ENCODE measurements at places on chromosomes 12 and 14.

DNA sequence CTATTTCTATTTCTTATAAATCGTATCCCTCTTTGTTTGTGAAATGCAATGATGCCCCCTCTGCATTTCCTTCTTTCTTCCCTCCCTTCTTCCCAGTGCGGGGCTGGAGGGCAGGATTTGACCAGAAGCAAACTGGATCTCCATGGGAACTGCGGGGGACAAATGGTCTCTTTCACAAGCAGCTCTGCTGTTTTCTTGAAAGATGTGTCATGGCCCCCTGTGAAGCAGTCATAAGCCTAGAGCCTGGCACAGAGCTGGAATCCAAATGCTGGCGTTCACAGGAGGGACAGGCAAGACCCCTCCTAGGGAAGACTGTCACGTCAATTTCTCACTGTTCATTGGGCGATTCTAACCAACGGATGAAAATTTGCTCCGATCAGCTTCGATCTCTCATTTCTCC is 203.5 kb upstream of the NOS1 start:
- no peak for DNase-seq

- no peak for DNase-seq
Observed at GRCh38 chr14:30854492-30854891, 19.9 kb upstream of the COCH start.

- DNase-seq: no peak
Observed at GRCh38 chr12:27592548-27592947, 68.5 kb downstream of the PPFIBP1 start.

DNA sequence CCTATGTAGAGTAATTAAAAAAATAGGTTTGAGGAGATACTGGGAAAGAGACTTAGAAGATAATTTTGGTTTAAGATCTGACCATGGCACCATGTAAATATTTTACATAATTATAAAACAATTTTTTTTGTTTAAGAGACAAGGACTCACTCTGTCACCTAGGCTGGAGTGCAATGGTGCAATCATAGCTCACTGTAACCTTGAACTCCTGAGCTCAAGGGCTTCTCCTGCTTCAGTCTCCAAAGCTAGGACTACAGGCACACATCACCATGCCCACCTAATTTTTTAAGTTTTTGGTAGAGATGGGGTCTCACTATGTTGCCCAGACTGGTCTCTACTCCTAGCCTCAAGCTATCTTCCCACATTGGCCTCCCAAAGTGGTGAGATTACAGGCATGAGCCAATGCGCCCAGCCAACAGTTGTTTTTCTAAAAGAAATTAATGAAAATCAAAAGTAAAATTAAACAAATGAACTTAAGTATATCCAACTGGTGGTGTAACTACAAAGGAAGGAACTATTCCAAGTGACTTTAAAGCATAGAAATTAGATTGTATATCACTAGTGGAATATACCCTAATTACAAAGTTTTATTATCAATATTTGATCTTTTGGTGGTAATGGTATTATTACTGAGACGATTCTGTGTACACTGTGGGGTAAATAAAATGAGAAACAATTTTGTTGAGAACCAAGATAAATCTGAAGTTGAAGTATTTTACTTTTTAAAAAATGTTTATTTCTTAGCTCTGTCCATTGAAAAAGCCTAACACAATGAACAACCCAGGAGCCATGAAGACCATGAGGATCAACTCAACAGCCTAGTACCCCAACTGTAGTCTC is 29.1 kb downstream of the COCH start:
- DNase-seq: no peak

GRCh38 chr14:45084946-45085346 is 1.0 kb downstream of the PRPF39 start:
- no peak for DNase-seq

- no peak for DNase-seq
Observed at GRCh38 chr12:99513066-99513465, 134.5 kb upstream of the GARIN6 start.

DNA sequence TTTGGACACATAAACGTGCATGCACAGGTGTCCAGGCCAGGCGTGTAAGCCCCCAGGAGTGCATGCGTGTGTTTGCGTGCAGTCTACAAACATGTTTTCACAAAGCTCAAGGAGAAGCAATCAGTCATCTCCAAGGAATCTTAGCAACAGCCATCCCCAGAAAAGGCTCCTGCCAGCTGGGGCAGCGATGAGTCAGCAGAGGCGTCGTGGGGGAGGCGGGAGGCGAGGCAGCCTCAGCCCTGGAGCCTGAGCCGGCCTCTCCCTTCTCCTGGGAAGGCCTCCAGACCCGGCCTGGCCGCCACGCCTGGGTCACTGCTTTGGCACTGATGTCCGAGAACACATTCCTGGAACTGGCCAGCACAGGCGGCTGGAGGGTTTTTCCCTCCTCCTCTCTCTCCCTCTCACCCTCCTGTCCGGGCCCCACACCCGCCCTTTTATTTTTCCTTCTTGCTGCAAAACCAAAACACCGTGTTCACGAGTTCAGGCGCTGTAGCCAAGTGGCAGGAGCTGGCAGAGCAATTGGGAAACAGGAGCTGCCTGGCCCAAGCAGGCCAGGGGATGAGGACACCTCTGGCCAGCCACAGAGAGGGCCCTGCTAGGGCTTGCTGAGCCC is 92.7 kb downstream of the LRRC74A start:
- peak; percentile 35 for DNase-seq

DNA sequence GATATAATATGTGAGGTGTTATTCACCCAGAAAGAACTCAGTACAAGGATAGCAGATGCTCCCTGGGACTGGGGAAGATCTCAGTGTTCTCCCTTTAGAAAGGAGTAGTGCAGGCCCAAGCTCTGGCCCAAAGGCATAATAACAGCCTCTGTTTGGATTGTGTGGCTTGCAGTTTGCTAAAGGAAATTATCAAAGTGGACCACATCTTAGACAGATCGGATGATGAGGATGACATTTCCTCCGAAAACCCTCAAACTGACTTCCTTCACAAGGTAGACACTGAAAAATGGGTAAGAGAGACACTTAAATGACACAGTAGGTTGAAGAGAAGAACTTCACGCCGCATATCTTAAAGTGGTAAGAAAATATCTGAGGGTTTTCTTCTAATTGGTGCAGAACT is 26.1 kb downstream of the SMCO2 start:
- DNase-seq: no peak

- DNase-seq: no peak
Observed at GRCh38 chr14:106518054-106518943, 991.9 kb downstream of the TMEM121 start.

- no peak for DNase-seq
Observed at GRCh38 chr14:61836807-61837206, 74.6 kb downstream of the SNAPC1 start.

All from DMS153 (cell line).